Right ventricle myocardium superior (tissue), 1 donor: ENCODE measurements at places on chromosomes 7 and 10. TPM values are rescaled to one million over a fixed set of nuclear protein-coding genes. Genes with fewer than 3 reads are reported as not detected.

DNA sequence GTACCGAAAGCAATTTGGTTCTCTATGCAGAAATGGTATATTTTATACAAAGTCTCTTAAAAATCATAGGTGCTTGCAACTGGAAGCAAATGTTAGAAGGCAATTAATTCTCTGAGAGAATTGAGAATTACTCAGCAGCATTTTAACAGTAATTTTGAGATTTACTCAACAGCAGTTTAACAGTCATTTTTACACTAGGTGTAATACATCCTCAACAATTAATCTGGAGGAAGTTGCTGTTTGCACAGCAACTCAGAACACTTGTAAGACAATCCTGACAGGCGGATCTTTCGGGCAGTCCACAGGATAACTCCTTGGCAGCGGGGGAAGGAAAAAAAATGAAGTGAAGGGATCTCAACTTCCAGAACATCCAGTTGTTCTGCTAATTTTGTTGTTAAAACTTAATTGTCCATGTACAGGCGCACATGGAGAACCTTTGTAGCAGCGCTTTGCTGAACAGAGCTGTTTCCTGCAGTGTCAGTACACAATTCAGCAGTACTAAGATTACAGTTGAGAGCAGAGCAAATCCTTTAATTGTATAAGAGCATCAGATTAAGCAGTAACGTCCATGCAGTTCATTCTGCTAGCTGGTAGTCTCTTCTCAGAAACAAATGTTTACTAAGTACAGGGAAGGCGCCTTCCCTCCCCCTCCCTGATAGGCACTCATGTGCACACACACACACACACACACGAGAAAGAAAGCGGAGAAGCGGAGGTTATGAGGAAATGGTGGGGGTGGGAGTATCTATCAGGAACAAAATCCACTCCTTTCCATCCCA, 43.8 kb downstream of the ENO4 start:
- DNase-seq: no peak

Gene SFMBT2
- total RNA-seq: 9.4 TPM

DNA sequence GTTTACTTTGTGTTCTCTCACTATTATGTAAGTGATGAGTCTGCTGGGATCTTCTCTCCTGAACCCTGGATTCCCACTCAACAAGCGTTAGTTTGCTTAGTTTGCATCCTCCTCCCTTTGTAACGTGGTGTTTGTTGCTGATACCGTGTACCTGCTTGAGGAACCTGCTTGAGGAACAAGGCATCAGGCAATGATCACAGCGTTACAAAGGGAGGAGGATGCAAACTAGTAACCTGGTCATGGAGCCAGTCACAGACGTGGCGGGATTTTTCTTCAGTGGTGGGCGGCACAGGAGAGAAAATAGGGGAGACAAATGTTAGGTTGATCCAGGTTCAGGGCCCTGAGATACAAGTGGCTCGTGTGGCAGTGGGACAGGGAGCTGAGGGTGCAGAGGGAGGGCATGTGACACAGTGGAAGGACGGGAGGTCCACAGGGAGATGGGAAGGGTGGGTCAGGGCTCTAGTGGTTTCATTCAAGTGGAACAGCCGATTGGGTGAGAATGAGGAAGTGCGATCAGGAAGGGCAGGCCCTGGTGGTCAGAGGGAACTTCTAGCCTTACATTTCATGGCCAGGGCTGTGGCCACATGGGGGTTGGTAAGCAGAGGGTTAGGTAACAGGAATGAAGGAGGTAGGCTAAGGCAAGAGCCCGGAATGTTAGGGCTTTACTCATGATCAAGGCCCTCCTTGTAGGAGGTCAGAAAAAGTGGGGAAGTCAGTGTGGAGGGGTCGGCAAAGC, 38.0 kb downstream of the SNX10 start:
- DNase-seq: peak; percentile 63

GRCh38 chr10:59222788-59223187, 46.3 kb downstream of the PHYHIPL start:
- DNase-seq: no peak

Gene OR2A7
- 0.51 TPM for total RNA-seq

DNA sequence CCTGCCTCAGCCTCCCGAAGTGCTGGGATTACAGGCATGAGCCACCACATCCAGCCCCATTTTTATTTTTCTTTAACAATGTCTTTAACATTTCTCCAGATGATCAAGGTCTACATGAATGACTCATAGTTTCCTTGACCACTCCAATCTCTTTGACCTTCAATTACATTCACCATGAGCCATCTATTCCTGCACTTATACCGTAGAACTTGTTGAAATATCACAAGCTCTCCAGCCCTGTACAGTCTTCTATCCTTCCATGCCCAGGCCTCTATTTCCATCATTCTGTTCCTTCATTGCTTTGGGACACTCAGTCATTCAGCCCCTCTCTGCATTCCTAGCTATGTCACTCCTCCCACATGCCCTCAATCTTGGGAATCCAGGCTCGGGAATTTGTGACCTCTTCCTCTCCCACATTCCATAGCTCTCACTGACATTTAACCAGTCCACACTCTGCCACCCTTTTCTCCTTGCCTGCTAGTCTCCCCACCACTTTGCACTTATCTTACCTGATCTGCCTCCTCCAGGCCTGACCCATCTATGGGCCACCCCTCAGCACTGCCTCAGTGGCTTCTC, 151.8 kb upstream of the STK17A start:
- DNase-seq: no peak

- no peak for DNase-seq
Measured at GRCh38 chr7:125357676-125358455, 428.2 kb upstream of the POT1 start.

DNA sequence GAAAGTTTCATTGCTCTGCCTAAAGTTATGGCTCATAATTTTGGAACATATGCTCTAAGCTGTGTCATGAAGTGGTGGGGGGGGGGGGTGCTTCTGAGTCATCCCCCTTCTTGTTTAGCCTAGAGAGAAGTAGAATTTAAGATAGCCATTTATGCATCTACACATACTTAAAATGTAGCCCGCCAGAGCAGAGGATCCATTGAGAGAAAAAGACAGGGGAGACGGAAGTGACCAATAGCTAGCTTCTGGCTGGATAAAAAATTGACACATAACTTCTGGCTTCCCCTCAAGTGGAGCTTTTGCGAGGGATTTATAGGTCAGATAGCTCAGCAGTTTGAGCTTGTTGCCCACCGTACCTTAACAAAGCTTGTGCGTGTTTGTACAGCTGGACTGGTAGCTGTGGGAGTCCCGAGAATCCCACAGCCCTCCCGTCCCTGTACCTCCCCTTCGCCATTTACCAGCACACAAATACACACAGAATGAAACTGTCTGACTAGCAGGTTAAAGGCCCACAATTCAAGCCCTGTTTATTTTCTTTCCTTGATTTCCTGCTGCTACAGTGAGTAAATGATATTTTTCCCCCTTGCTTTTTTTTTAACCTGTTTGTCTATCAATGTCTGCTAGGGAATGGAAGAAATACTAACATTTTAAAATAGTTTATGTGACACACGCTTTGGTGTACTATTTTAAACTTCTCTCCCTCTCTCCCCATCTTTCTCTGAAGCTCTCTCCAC, 232.6 kb upstream of the FERD3L start:
- DNase-seq: no peak

Gene ASB10
- 42.6 TPM for total RNA-seq

DNA sequence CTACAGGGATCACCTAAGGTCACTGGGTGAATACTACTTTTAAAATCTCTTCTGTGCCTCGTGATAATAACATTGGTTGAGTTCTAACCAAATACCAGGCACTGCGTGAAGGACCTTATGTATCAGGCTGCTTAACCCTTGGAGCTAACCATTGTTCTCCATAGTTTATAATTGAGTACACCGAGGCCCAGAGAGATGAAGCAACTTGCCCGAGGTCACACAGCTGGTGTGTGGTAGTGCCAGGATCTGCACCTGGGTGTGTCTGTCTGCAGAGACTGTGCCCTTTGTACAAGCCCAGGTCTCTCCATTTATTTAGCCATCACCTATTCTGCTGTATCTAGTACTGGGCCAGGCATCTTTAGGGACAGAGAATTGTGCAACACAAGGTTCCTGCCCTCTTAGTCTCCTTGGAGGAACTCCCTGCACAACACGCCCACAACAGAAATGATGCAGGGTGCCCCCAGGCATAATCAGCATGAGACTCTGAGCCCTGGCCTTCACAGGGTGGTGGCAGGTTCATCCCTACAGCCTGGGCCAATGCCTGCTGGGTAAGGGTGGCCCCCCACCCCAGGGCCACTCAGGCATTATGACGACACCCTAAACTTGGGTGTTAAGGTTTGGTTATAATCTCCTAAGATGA, 31.5 kb downstream of the UNC5B start:
- DNase-seq: peak; percentile 45

- DNase-seq: no peak
Measured at GRCh38 chr7:104958371-104958865, 55.6 kb upstream of the KMT2E start.

- DNase-seq: no peak
Measured at GRCh38 chr10:34985823-34986222, 104.3 kb downstream of the CUL2 start.

GRCh38 chr10:24439935-24440334, 231.0 kb downstream of the KIAA1217 start:
- DNase-seq: no peak

- DNase-seq: no peak
Measured at GRCh38 chr7:77401002-77401401, 15.1 kb downstream of the GSAP start.

Gene TMEM176A
- total RNA-seq: 27.1 TPM

DNA sequence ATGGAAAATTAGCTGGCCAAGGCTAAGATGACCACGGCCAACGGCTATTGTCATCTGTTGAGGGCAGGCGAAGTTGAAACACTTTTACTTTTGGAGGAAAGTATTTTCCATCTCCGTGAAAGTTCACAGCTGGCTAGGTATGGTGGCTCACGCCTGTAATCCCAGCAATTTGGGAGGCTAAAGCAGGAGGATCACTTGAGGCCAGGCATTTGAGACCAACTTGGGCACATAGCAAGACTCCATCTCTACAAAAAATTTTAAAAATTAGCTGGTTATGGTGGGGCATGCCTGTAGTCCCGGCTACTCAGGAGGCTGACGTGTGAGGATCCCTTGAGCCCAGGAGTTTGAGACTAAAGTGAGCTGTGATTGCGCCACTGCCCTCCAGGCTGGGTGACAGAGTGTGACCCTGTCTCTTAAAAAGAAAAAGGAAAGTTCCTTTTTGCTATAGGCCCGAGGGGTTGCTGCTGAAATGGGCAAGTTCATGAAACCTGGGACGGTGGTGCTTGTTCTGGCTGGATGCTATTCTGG, 85.5 kb upstream of the MKLN1 start:
- no peak for DNase-seq

Gene TMEM176B
- total RNA-seq: 33.4 TPM

Gene PDZD7
- total RNA-seq: 0.38 TPM

GRCh38 chr10:50437248-50437647, 185.9 kb upstream of the ASAH2 start:
- DNase-seq: no peak

Gene ARMC10
- 18.6 TPM for total RNA-seq

DNA sequence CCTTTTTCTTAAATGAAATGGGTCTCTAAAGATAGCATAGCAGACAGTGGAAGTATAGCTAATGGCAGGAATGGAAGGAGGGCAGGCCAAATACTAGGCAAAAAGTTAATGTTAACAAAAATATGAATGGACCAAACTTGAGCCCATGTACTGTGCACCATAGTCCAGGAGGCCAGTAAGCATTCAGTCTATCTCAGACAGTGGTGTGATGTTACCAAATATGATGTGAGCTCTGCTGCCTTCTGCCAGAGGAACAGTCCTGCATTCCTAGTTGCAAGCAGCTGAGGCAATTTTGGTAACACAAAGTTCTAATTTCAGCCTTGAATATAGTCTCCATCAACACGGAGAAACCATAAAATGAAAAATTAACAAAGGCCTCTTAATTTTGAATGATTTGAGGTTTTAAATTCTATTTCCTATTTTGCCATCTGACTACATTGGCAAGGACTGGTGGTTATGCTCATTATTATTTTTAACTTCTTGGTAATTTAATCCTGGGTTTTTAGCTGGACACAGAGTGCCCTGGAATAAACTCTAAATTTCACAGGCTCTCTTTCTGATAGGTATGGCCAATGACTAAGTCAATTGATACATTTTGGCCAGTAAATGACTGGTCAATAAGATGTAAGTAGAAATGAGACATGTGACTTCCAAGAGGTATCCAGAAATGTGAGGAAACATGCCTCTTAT, 317.0 kb upstream of the MYO3A start:
- DNase-seq: no peak

Gene IDI2
- total RNA-seq: 0.16 TPM

- no peak for DNase-seq
Measured at GRCh38 chr7:57579454-57579853, 129.5 kb downstream of the ZNF716 start.

- no peak for DNase-seq
Measured at GRCh38 chr7:11592699-11593098, 239.3 kb downstream of the THSD7A start.

DNA sequence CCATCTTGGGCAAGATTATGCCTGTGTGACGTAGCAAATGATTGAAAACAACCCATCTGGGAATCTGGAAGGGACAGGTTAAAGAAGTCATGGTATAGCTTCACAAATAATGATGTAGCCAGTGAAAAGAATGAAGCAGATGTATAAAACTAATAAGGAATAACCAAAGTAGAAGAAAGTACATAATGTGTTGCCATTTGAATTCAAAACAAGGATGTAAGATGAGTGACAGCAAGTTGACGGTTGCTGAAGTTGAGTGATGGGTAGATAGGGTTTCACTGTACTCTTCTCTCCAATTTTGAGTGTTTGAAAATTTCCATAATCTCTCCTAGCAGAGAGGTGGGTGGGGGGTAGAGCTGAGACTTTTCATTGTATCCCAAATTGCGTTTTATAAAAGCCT, 133.6 kb downstream of the FANK1 start:
- no peak for DNase-seq
